ENCODE measurements at places on chromosomes 3 and 15.

DNA sequence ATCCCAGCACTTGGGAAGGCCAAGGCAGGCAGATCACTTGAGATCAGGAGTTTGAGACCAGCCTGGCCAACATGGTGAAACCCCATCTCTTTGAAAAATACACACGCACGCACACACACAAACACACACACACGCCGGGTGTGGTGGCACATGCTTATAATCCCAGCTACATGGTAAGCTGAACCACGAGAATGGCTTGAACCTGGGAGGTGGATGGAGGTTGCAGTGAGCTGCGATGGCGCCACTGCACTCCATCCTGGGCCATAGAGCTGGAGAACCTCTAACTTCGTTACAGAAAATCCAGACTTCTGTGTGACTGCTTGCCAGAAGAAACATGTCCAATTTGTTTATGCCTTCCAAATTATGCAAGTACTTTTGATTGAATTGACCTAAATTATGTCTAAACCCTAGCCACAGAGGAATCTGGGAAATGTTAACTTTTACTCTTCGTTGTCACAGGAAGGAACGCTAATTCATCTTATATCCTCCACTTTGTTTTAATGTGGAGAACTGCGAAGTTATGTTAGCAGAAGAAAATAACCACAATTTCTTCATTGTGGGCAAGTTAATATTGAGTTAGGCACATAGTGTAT, 21.7 kb downstream of the TRIM59 start:
- DNase-seq, result no peak

GRCh38 chr3:197577366-197578074, 21.8 kb upstream of the BDH1 start:
- no peak for DNase-seq

DNA sequence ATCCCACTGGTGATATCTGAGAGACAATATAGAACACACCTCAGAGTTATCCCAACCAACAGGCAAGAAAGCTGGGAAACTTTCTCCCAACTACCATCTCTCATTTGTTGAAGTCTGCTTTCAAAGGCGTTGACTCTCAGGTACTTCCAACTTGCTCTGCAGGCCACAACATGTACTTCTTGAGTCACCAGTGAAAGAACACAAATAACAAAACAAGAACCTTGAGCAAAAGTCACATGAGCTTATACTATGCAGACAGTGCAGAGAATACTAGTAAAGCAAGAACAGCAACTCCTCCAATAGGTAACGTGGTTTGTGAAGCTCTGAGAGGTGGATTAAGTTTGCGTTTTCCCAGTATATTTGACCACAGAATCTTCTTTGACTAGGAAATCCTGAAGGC, 20.6 kb downstream of the SNTN start:
- DNase-seq, result no peak

DNA sequence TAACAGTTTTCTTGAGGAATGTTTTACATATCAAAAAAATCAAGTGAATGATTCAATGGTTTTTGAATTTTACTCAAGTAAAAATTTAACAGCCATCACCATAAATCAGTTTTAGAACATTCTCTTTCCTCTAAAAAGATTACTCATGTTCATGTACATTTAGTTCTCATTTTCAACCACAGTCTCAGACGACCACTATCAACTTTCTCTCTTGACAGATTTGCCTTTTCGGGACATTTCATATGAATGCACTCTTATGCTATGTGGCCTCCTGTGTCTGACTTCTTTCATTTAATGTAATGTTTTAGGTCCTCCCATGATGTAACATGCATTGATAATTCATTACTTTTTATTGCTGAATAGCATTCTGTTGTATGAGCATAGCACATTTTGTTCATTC, 309.3 kb upstream of the PLSCR5 start:
- no peak for DNase-seq

GRCh38 chr3:61839256-61839655, 277.9 kb downstream of the PTPRG start:
- no peak for DNase-seq

- DNase-seq, result no peak
Measured at GRCh38 chr3:122975924-122976293, 51.7 kb downstream of the SEMA5B start.

- no peak for DNase-seq
Measured at GRCh38 chr3:194749631-194750490, 64.2 kb downstream of the FAM43A start.

DNA sequence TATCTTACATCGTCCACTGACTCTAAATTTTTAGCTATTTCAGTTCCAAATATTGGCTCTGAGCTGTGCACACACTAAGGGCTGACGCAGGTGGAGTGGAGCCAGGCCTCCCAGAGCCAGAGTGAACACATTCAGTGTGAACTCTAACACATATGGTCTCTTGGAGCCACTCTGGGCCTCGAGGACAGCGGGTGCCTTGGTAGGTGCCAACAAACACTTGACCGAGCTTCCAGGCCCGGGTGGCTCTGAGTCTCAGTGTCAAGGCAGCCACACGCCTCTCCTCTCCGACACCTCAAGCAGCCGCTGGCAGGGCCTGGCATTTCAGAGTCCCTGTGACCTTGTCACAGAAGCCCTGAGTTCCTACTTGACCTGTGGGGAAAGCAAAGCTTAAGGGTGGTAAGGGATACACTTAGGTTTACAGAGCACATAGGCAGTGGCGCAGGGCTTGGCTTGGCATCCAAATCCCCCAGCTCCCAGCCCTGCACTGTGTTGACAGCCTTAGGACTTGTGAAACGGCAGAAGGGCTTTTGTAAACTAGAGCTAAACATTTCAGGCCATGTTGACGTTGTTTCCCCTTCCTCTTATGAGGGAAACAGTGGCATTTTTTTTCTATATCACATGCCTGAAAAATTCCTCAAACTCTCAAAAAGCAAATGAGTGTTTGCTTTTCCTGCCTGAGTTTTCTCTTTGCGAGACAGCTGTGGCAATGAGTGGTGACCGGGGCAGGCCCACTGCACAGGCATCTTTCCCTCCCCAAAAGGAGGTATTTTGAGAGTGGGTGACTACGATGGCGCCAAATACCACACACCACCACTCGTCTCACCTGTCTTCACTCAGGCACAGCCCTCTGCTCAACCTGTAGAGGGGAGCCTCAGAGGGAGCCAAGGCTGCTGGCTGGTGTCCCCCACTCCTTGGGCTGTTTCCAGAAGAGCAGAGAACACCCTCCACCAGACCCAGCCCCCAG, 60.8 kb downstream of the DAPK2 start:
- DNase-seq, result no peak

DNA sequence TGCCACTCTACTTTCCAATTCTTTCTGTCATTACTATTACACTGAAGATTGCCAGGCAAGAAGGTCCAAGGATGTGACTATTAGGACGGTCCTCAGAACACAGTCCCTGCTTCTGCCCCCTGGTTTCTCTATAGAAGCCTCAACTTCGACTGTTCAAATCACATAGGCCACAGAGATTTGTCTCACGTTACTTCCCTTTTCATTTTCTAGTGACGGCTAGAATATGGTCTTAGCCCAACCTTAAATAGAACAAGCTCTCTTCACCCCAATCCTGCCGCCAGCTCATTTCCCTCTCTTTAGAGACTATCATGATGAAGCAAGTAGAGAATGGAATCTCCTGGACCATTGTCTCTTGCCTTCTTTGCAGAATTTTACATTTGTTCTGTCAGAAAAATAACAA, 84.9 kb downstream of the TIGIT start:
- DNase-seq, result no peak

DNA sequence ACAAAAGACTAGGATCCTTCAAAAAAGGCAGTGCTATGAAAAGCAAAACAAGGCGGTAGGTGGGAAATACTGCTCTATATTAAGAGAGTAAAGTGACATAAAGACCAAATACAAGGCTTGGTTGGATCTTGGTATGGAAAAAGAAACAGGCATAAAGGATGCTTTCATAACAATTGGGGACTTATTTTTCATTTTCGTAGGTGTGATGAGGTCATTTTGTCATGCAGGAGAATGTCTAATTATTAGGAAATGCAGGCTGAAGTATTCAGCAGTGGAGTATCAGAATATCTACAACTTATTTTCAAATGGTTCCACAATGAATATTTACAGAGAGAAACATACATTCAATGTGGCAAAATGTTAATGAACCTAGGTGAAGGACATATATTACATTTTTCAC, 9.0 kb downstream of the XPC start:
- DNase-seq, result no peak

- DNase-seq, result no peak
Measured at GRCh38 chr3:61778095-61778494, 216.7 kb downstream of the PTPRG start.

- no peak for DNase-seq
Measured at GRCh38 chr3:2790266-2790815, 319.8 kb downstream of the IL5RA start.

DNA sequence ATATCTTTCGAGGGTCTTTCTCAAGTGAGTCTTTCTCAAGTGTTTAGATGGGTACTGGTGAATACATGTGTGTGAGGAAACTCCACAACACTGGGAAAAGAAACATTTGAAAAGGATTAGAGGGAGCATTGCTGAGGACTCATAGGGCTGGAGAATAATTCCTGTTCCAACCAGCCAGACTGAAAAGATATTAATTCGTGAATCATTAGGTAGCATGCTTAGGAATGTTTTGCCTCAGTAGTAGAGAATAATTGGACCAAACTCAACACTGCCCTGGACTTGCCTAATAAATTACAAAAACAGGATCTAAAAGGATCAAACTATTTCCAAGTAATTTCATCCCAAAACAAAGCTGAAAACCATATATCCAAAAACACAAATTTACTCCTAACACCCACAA, 17.3 kb downstream of the PP2D1 start:
- DNase-seq, result no peak

GRCh38 chr3:10763248-10763620, 52.8 kb upstream of the SLC6A11 start:
- DNase-seq, result no peak

DNA sequence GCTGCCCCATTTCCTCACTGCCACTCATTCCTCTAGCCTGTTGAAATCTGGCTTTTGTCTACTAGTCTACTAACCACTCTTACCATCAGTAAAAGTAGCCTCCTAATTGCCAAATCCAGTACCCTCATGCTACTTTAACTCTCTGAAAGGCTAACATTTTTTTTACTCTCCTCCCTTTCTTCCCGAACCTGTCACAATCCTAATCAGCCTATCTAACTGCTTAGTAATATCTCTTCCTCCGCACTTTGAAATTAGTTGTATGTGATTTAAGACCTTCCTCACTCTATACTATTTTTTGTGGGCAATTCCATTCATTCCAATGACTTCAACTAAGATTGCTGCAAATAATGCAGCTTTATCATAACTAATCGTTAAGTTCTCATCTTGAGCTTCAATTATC, 3.7 kb downstream of the SENP7 start:
- DNase-seq, result no peak

- no peak for DNase-seq
Measured at GRCh38 chr3:106215047-106215446, 346.2 kb upstream of the CBLB start.

DNA sequence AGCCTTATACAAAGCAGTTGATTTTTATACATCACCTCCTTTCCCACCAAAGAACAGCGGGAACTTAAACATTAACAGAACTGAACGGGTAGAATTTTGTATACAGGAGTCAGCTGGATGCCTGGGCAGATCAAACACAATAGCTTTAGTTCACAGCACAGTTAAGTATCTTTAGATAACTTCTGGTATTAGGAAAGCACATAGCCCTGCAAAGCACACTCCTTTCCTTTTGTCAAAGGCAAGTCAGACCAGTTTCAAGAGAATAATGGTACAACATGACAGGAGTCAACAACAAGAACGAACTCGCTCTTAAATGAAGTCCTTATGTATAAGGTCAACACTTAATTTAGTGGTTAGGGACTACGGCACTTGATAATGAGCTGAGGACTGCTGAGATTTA, 26.3 kb downstream of the ABCC5 start:
- DNase-seq, result no peak

GRCh38 chr3:108487439-108487838, 23.0 kb downstream of the MYH15 start:
- DNase-seq, result no peak

DNA sequence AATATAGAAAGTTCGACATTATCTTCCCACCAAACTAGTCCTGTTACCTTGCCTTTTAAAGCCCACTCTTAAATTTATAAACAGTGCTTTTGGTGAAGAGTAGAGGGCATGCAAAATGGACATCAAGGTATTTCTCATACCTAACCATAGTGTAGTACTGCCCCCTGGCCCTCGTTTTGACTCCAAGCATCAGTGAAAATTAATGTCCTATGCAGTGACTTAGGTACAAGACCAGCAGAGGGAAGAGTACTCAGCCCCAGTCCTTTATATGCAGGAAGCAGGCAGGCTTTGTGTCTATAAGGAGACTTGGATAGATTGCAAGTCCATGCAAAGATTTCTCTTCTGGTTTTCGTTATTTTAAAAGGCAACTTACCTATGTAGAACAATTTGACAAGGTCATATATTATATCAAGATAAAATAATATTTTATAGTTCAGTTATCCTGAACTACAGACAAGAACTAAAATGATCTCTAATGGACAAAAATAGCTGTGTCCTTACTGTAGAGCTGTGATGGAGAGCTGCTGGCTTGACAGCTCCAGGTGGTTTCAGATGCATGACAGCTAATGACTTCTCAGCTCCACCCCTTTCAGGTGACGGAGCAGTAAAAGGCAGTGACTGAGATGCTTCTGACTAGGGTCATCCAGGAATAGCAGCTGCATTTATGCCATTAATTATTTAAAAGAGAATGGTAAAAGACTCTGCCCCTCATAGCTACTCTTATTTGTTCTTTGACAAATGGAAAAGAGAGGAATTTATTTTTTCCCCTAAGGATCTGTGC, 646.1 kb downstream of the SQOR start:
- DNase-seq, result no peak

DNA sequence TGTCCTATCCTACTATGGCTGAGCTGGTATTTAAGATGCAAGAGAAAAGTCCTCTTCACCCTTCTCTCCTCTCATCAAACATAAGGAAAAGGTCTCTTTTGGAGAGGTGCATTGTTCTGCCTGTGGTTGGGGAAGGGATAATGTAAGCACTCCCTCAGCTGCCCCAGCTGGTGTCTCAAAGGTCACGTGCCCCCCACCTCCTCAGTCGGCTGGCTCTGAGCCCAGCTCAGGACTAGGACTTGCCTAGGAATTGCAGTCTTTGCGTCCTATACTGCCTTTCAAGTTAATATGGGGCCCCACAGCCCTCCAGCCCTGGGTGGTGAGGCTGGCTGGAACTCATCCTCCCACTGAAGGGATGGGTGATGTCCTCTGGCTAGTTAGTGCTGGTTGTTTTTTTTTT, 29.7 kb downstream of the OR4F15 start:
- no peak for DNase-seq
